Fibroblast of villous mesenchyme (primary cell): ENCODE measurements at places on chromosomes 6 and 20. TPM values are rescaled to one million over a fixed set of nuclear protein-coding genes. Genes with fewer than 3 reads are reported as not detected.
A peak's percentile ranks its signal among the peaks of the same experiment; 100 is the strongest.

GRCh38 chr20:53071833-53072232 lies 99.7 kb downstream of the TSHZ2 start:
- DNase-seq = no peak

GRCh38 chr20:61958773-61959700 lies 106.6 kb downstream of the TAF4 start:
- no peak for DNase-seq

DDX43 gene
- total RNA-seq = 0.86 and 3.5 TPM in 2 replicates

GRCh38 chr20:24960861-24961260 lies 11.8 kb downstream of the CST7 start:
- no peak for DNase-seq

DNA sequence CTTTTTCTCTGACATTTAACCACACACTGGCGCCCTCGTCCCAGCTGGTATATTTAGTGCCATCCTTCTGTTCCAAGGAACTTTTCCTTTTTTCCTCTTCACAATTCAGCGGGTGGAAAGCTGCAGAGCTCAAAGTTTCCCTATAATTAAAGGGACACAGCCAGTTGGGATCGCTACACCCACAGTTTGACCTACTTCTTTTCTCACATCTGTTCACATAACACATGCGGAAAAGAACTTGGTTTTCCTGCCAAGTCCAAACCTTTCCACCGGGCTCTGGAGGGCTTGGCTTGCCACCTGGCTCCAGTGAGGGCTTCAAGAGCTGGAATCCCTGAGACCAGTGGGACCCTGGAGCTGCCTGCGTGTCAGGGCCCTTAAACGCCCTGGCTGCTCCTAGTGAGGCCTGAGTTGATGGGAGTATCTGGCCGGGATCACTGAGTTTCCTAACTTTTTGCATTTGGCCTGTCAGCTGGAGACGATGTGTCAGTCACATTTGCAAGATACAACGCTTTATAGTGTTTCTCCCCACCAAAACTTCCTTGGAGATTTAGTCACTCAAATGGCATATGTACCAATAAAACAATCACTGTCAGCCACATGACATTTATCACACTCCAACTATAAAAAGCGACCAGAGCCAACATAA lies 176.0 kb downstream of the SASH1 start:
- DNase-seq = peak; percentile 42

SLC17A3 gene
- total RNA-seq = not detected in 2 replicates

- DNase-seq = peak; percentile 53
Measured at GRCh38 chr20:25632940-25633790, 9.4 kb upstream of the NANP start.

SNX14 gene
- 113 and 151 TPM in 2 replicates for total RNA-seq

LRFN2 gene
- total RNA-seq = not detected in 2 replicates

DNA sequence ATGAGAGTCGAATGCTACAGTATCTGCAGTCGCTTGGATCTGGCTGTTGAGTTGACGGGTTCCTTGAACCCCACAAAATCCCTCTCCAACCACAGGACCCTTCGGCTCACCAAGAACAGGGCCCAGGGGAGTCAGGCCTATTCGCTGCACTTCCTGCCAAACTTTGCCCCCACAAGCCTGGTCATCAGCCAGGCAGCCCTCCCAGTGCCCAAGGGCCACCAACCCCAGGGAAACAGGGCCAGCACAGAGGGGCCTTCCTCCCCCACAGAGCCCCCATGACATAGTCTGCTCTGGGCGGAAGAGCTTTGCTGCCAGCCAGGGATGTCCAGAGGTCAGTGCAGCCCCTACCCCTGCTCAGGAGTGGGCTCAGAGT lies 34.5 kb upstream of the MRGBP start:
- no peak for DNase-seq

DNA sequence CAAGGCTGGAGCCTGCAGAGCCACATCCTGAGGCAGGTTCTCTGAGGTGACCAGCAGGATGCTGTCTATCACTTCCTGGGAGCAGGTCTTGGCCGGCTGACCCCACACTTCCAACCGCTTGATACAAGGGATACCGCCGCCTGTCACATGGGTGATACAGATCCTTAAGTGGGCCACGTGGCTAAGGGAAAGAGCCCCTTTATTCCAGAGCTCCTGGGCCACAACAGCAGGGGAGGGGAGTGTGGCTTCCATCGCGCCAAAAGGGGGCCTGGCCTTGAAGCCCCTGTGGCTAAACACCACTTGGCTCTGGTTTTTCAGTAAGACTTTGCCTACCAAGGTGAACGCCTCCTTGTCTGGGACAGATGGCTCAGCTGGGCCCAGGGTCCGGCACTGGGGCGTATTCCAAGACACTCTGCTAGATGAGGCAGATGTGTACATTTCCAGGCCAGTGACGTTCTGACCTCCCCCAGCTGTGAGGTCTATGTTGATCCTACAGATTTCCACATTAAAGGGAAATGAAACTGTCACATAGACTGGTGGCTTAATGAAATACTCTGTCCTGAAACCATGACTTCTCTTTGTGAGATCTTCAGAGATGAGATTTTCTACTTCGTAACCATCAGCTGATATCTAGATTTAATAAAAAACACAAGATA lies 37.6 kb upstream of the AVP start:
- no peak for DNase-seq

PTGIS gene
- 2.2 and 6.1 TPM in 2 replicates for total RNA-seq

- no peak for DNase-seq
Measured at GRCh38 chr6:85163156-85164080, 286.5 kb upstream of the NT5E start.

GRCh38 chr6:169583886-169584541 lies 117.8 kb downstream of the WDR27 start:
- DNase-seq = no peak

DNA sequence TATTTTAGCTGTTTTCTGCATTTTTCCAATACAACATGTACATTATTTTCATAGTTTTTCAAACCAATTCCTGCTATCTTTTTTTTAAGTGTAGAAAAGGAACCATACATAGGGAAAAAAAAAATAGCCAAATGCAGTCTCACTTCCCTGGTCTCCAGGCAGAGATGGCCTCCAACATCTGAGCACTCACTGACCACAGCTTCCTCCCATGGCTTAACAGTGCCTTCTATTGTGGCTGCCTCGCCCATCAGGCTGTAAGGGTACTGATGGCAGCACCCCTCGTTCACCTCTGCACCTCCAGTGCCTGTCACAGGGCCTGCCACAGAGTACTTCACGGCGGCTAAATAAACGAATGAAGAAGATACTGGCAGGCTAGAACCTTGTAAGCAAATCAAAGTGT lies 591.1 kb downstream of the PTPRT start:
- DNase-seq = no peak

GRCh38 chr6:1502041-1502440 lies 107.7 kb upstream of the FOXC1 start:
- peak; percentile 32 for DNase-seq
